H9 (cell line): ENCODE measurements at places on chromosomes 7 and 10. TPM values are rescaled to one million over a fixed set of nuclear protein-coding genes. Genes with fewer than 3 reads are reported as not detected.

GRID1 gene
- 0.35 TPM in 1 of 2 replicates, not detected in the other for total RNA-seq

PILRA gene
- total RNA-seq: 3.2 and 3.3 TPM in 2 replicates

CALN1 gene
- 2.8 and 3.3 TPM in 2 replicates for total RNA-seq

AQP1 gene
- 0.15 TPM in 1 of 2 replicates, not detected in the other for total RNA-seq

DNA sequence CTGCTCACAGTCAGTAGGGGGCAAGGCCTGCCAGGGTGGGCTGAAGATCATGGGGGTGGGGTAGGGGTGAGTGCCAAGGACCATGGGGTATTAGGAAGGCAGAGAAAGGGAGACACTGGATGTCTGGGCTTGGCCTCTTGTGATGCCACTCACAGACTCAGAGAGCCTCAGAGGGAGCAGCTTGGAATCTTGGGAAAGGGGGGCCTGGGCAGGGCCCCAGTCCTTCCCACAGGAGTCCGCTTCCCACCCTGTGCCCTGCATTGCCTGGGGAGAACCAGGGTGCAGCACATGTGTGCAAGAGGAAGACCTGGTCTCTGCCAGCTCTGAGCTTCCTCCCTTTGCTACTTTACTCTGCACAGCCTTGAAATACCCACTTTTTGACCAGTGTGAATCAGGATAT is 4.3 kb downstream of the ADCY1 start:
- DNase-seq: no peak

DNA sequence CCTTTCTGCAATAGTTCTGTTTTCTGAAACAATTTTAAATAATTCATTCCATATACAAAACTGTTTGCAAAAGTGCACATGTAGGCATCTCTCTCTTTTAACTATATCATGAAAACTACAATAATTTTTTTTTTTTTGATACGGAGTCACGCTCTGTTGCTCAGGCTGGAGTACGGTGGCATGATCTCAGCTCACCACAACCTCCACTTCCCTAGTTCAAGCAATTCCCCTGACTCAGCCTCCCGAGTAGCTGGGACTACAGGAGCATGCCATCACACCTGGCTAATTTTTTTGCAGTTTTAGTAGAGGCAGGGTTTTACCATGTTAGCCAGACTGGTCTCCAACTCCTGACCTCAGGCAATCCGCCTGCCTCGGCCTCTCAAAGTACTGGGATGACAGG is 44.0 kb upstream of the SEMA3A start:
- no peak for DNase-seq

DNA sequence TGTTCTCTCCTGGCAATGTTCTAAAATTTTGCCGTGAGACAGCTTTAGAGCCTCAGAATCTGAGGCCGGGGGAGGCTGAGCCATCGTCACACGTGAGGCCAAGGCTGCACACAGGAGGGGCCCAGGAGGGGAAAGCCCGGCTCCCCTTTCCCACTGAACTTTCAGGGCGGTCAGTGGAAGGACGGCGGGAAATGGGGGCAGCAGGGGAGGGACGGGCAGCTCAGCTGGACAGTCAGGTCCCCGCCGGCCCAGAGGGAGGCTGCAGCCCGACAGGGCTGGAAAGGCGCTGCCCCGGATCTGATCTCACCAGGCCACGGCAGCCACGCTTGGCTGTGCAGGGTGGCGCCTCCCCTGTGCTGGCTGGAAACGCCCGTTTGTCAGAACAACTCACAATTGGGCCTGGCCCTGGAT is 43.3 kb upstream of the ADGRA1 start:
- DNase-seq: no peak

DNA sequence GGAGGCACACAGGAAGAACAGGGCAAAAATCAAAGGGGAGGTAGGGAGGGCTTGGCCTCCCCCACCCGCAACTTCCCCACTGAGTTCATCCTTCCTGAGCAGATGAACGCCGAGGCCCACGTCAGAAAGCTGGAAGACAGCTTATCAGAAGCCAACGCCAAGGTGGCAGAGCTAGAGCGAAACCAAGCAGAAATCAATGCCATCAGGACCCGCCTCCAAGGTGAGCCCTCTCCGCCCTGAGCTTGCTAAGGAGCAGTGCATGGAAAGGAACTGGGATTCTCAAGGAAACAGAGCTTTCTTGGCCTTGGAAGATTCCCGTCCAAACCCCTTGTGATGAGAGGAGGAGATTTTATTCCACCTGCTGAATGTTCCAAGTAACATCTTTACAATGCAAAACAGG is 16.5 kb downstream of the MYH16 start:
- DNase-seq: no peak

DNA sequence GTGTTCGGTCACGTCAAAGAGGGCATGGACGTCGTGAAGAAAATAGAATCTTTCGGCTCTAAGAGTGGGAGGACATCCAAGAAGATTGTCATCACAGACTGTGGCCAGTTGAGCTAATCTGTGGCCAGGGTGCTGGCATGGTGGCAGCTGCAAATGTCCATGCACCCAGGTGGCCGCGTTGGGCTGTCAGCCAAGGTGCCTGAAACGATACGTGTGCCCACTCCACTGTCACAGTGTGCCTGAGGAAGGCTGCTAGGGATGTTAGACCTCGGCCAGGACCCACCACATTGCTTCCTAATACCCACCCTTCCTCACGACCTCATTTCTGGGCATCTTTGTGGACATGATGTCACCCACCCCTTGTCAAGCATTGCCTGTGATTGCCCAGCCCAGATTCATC is 6.5 kb downstream of the PPIF start:
- DNase-seq: no peak

DNA sequence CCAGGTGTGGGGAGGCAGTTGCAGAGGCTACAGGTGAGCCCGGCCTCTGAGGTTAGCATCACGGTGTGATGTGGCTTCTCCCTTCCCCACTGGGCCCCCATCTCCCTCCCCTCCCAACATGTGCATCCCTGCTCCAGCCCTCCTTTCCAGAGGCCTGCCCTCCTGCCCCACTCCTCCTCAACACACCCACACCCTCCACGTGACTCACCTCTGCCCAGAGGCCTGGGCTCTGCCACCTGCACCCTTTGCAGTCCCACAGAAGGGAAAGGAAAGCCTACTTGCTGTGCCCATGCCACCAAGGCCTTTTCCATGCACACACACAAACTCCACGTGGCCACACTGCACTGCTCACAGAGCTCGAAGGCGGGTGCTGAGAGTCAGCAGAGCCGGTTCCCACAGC is 500.6 kb upstream of the FOXK1 start:
- no peak for DNase-seq

DNA sequence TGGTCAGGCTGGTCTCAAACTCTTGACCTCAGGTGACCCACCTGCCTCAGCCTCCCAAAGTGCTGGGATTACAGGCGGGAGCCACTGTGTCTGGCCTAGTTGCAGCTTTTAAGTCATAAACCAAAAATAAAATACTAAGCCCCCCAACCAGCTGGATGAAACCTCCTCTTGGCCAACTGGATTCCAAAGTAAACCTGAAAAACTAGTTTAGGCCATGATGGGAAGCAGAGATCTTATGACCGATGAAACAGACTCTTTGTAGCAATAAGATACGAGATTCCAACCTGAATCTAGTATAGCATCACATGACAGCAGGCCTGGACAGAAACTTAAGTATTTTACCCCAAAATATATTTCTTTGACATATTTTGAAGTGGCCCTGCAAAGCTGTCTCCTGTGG is 9.1 kb upstream of the MCM10 start:
- no peak for DNase-seq

DNA sequence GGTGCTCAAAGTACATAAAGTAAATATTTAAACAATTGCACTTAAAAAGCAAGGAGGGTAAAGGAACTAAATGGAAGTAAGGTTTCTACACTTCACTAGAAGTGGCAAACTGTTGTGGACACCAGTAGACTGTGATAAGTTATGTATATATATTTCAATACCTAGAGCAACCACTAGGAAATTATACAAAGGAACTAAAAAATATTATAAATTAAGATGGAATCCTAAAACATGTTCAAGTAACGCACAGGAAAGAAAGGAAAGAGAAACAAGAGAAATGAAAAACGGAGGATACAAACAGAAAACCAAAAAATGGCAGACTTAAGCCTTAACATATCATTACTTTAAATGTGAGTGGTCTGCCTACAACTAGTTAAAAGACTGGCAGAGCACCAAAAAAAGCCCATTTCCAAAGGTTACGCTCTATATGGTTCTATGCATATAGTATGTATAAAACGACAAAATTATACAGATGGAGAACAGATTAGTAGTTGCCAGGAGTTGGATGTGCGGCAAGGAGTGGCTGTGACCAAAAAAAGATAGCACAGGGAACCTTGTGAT is 19.0 kb downstream of the VPS41 start:
- DNase-seq: no peak

DNA sequence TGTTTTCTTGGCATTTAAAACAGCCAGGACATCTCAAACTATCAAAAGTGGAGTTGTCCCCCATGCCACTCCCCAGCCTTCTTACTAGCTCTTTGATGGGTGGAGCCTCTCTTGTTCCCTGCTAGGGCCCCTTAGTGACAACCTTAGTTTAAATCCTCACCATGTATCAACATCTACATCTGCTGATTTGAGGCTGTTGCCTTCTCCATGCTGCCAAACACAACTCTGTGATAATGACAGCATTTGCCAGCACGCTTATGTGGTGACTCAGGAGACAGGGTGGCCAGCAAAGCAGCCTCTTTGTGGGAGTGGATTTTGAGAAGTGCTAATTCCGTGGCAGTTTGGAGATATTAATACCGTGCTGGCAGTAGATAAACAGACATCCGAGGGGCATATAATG is 145.4 kb downstream of the LRRC4 start:
- no peak for DNase-seq

DNA sequence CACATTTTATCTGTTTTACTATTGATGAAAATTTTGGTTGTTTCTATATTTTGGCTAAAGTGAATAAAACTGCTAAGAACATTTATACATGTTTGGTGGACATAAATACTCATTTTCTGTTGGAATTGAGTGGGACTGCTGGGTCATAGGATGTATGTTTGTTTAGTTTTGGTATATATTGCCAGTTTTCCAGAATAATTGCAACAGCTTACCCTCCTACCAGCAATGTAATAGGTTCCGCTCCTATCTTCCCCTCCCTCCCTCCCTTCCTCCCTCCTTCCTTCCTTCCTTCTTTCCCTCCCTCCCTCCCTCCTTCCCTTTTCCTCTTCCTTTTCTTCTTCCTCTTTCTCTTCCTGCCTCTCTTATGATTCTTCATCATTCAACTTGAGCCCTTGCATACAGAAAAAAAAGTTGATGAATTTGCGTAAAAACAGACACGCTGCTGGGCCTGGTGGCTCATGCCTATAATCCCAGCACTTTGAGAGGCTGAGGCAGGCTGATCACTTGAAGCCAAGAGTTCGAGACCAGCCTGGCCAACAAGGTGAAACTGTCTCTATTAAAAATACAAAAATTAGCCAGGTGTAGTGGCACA is 23.5 kb downstream of the VKORC1L1 start:
- DNase-seq: no peak

DNA sequence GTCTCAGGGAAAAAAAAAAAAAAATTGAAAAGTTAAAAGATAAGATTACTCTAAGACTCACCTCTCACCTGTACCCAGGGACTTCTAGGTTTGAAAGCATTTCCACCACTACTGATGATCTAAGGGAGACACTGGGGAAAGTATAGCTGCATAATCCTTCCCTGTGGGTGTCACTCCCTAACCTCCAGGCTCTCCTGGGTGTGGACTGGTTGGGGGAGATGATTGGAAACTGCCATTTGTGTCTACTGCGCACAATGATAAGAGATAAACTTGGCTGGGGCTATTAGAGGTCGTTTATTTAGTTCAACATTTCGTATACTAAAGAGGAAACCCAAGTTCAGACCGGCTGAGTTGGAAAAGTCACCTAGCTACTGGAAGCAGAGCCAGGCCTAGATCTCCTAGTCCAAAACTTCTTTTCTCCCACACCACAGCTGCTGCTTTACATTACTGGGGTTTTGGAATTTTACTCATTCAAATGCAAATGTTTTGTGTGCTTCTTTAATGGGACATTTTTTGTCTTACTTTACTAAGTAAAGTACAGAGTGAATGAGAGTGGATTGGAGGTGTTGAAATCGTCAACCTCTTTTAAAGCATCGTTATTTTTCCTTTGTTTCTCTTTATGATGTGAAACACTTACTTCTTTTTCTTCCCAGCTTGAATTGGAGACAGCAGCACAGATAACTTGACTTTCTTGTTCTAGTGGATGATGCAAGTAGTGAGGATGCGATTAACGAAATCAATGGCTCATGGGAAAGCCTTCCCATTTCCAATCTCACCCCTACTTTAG is 22.3 kb upstream of the SEC61G start:
- no peak for DNase-seq

GRCh38 chr7:18222636-18223035 is 195.0 kb upstream of the PRPS1L1 start:
- DNase-seq: no peak

DNA sequence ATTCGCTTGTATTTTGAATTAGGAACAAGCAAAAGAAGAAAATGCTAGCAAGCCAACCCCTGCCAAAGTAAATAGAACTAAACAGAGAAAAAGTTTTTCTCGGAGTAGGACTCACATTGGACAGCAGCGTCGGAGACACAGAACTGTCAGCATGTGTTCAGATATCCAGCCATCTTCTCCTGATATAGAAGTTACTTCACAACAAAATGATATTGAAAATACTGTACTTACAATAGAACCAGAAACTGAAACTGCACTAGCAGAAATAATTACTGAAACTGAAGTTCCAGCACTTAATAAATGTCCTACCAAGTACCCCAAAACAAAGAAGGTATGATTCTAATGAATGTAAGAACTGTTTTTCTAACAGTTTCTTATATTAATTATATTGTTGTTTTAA is 87.9 kb downstream of the KMT2E start:
- DNase-seq: no peak

DNA sequence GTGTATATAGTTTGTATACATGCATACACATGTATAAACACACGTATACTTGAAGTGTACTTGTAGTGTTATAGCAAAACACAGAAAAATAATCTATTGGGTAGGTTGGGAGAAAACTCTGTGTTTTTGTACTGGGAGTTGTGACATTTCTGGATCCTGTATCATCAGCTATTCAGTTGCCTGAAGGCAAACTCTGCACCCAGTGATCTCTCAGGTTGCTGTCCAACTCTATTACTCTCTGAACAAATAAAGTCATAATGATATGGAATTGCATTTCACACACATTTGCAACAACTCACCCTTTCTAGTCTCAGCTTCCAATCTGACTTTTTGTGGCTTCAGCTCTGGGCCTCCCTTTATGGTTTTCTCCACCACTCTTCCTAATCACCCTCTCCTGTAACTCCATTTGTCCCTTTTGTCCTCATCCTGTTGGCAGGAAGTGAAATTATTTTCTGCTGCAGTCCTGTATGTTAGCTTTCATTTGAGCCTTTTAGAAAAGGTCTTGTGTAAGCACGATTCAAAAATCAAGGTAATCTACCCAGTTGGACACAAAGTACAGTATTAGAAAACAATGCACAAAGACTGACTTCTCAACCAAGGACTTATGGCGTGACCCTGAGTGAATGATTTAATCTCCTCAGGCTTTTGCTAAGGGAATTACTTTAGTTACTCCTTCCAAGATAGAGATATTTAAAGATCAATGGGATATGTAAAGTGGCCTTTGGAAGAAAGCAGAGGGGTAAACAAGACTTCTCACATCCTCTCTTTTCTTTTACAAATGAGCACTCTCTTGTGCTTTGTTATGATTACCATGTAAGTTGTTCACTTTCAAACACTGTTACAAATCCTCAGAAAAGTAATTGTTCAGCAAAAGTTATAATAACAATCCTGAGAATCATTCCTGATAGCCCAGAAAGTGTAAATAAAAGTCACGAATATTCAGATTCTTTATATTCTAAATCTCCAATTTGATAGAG is 249.1 kb downstream of the KCND2 start:
- DNase-seq: no peak
